Mesenteric fat pad (tissue), 1 donor: ENCODE measurements at places on chromosomes 12 and 14. TPM values are rescaled to one million over a fixed set of nuclear protein-coding genes. Genes with fewer than 3 reads are reported as not detected.

GRCh38 chr14:105999361-106000028 lies 473.1 kb downstream of the TMEM121 start:
- DNase-seq, result no peak

DNA sequence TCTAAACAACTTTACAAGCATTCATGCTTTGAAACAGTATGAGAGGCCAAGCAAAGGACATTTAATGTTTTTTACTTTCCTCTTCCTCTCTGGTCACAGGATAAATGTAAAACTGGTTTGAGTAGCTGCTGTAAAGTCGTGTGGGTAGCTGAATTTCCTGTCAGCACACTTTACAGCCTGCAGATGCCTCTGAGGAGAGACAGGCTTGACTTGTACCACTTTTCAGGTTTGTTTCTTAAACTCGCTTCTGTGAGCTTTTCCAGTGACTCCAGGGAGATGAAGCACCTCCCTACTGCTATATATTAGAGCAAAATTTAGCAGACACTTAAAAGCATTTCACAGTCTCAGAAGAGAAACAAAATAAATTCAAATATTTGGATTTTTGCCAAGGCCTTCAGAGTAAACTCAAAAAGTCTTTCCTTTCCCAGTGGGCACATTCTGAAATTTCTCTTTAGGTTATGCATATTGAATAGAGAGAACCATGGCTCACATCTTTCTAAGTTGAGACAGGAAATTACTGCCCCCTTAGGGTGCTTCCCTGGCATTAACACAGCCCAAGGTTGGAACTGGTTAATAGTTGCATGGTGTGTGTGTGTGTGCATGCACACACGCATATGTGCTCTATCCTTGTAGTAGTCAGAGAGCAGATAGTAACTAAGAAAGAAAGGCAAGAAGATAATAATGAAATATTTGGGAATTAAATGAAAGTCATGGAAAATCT lies 557.3 kb upstream of the MIS18BP1 start:
- no peak for DNase-seq

DNA sequence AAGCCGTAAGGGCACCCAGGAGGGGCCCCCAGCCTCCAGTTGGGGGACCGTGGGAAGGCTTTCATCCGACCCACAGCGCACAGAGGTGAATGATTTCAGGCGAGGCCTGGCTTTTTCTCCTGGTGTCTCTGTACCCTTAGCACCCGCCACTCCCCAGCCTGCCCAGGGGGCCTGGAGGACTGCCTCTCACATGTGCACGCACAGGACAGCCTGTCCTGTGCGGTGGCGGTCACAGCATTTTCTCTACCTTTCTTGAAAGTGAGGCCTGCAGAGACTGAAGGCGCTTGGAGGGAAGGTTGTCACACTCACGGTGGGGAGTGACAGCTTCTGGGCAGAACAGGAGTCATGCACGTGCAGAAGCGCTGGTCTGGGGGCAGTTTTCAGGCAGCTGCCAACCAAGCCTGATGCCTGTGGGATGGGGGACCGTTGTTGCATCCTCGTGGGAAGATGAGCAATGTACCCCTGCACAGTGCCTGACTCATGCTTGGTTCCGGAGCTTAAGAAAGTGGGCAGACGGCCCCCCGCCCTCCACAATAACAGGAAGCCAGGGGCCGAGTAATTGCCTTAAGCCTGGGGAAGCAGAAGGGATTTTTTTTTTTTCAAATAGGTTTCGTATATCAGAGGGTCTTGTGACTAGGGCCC lies 148.1 kb downstream of the TSPAN9 start:
- DNase-seq, result no peak

DNA sequence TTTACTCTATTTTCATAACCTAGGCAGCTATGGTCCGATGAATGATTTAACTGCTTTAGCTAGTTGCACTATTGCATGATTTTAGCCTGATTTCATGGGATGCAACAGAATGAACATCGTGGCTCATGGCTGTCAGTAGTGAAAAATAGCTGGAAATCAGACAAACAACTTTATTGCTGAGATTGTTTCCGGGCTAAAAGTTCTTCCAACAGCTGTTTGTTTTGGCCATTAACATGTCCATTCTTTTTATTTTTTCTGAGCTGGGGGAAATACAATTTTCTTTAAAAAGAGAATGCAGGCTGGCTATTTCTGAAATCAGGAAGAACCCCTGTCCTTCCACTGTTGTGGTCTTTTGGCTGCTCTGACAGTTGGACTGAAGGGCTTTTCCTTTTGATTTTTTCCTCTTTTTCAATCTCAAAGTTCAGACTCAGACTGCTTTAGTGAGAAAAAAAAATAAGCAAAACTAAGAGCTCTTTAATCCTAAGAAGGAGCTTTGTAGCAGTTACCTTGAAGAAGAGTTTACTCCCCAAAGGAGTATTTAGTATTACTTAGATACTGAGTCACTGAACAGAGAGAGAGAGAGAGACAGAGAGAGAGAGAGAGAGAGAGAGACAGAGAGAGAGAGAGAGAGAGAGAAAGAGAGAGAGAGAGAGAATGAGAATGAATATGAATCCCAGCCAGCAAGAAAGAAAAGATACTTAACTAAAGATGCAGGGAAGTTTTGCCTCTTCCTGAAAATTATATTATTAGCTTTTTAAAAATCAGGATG lies at the start of gene NAV3:
TSS of gene NAV3 (plus strand) at position 312 of the 769 bp plus-strand sequence. CDS start 568 bp downstream, outside the sequence.
- no peak for DNase-seq

DNA sequence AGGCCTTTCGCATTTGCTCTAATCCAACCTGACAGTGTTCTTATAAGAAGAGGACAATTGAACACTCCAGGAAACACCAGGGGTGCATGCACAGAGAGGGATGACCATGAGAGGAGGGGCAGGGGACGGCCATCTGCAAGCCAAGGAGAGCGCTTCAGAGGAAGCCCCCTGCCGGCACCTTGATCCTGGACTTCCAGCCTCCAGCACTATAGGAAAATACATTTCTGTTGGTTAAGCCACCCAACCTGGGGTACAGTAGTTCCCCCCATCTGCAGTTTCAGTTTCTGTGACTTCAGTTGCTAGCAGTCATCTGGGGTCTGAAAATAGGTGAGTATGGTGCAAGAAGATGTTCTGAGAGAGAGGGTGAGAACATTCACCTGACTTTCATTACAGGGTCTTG lies 64.7 kb downstream of the CLMN start:
- DNase-seq, result peak; percentile 22

DNA sequence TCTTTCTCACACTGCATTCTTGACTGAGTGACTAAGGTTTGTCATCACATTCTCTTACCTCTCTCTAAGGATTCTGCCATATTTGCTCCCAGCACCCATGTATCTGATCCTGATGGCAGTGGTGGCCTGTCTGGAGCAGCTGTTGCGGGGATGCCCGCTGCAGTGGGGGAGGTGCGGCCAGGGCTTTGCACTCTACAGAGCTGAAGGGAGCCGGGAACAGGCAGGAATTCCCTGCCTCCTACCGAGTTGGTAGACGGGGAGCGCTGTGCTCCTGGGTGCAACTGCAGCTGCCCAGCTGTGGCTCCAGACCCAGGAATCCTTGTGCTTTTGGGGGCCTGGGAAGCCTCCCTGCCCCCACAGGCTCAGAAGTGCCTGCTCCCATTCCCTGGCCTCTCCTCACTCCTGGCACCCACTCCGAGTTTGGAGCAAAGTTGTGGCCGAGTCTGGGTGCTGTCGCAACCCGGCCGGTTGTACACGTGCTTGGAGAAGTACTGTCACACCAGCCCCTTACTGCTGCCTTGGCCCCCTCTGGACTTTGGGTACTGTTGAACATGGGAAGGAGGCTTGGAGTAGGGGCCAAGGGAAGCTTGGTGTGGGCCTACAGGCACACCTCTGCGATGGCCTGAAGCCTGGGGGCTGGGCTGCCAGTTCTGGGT lies 106.9 kb upstream of the OR4E1 start:
- DNase-seq, result no peak

DNA sequence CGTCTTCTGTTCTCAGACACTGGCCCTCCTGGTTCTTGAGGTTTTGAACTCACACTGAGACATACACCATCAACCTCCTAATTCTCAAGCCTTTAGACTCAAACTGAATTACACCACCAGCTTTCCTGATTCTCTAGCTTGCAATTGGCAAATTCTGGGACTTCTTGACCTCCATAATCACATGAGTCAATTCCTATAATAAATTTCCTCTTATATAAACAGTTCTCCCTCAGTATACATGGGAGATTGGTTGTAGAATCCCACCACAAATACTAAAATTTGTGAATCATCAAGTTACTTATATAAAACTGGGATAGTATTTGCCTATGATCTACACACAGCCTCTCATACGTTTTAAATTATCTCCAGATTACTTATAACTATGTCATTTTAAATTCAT lies 162.2 kb downstream of the DIO2 start:
- DNase-seq, result no peak

DNA sequence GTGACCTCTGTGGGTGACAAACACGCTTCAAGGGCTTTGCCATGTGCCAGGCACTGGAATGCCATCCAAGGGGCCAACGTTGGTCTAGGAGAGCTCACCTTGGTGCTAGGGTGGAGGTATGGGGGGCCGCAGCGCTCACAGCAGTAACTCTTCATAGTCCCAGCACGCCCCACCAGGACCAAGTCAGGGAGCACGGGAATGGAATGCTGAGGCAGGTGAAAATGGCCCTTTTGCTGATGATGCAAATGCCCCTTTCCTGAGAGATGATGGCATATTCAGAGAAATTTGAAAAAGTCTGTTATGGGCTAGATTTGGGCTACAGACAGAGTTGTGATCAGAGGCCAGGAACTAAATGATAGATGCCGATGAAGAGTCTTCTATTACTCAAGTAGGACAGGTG lies 10.0 kb upstream of the FAM181A start:
- DNase-seq, result no peak

DNA sequence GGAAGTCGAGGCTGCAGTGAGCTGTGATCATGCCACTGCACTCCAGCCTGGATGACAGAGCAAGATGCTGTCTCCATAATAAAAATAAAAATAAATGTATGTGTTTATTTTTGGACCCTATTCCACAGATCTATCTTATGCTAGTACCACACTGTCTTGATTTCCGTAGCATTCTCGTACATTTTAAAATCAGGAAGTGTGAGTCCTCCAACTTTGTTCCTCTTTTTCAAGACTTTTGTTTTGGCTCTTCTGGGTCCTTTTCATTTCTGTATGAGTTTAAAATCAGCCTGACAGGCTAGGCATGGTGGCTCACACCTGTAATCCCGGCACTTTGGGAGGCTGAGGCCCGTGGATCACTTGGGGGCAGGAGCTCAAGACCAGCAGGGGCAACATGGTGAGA lies 25.8 kb downstream of the DAO start:
- no peak for DNase-seq

DNA sequence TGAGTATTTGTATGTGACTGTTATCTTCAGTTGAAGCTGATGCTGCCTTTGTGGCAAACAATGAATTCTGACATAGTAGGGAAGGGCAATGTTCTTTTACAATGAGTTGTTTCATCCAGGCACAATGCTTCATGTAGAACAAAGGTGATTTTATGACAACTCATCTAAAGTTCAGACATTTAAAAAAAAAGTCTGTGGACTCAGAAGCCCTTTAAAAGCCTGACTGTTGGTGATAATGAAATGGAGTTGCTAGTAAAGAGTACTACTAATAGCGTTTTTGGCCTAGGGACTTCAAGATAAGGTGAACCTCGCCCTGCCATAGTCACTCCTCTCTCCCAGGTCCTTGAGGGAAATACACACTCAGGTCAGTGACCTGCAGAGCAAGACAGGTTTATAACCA lies 105.1 kb downstream of the AKAP6 start:
- no peak for DNase-seq

GRCh38 chr12:98572010-98572409 lies 21.5 kb upstream of the SLC25A3 start:
- DNase-seq, result no peak

- DNase-seq, result no peak
Measured at GRCh38 chr12:122029620-122030423, 8.1 kb downstream of the BCL7A start.

- no peak for DNase-seq
Measured at GRCh38 chr12:6201213-6201608, 1.0 kb downstream of the CD9 start.

Gene APEX1
- 118 TPM for total RNA-seq

Gene TAS2R42
- total RNA-seq, result not detected

Gene MIP
- not detected for total RNA-seq

Gene TCL1A
- total RNA-seq, result not detected

Gene KRT2
- not detected for total RNA-seq

Gene TMED8
- total RNA-seq, result 15.3 TPM

Gene KRT72
- not detected for total RNA-seq

Gene LIN7A
- 5.8 TPM for total RNA-seq

Gene SOCS4
- 29.2 TPM for total RNA-seq
